COR-L47 (cell line): ENCODE measurements at places on chromosomes 1 and 21.

- no peak for DNase-seq
Measured at GRCh38 chr1:1080122-1080757, 6.1 kb upstream of the RNF223 start.

DNA sequence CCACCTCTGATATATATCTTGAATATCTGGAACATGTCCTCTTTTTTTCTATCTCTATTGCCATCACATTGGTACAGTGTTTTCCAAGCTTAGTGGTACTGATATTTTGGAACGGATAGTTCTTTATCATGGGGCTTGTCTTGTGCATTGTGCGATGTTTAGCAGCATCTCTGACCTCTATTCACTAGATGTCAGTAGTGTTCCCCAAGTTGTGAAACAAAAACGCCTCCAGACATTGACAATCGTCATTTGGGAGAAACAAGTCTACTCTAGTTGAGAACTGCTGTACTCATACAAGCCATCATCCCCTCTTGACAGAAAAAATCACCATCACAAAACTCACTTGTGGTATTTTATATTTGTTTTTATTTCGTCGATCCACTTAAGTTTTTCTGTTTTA is 79.7 kb upstream of the CHODL start:
- DNase-seq = no peak

DNA sequence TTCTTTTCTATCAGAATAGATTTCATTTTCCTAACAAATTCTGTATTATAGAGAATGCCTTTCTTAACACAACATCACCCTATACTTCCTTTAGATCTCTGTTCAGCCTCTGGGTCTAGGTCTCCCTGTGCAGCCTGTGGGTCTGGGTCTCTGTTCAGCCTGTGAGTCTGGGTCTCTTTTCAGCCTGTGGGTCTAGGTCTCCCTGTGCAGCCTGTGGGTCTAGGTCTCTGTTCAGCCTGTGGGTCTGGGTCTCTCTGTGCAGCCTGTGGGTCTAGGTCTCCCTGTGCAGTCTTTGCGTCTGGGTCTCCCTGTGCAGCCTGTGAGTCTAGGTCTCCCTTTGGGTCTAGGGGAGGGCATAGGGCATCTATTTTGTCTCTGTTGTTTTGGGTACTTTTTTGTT is 59.6 kb upstream of the DIP2A start:
- DNase-seq = no peak

- no peak for DNase-seq
Measured at GRCh38 chr1:198167436-198167934, 10.7 kb downstream of the NEK7 start.

DNA sequence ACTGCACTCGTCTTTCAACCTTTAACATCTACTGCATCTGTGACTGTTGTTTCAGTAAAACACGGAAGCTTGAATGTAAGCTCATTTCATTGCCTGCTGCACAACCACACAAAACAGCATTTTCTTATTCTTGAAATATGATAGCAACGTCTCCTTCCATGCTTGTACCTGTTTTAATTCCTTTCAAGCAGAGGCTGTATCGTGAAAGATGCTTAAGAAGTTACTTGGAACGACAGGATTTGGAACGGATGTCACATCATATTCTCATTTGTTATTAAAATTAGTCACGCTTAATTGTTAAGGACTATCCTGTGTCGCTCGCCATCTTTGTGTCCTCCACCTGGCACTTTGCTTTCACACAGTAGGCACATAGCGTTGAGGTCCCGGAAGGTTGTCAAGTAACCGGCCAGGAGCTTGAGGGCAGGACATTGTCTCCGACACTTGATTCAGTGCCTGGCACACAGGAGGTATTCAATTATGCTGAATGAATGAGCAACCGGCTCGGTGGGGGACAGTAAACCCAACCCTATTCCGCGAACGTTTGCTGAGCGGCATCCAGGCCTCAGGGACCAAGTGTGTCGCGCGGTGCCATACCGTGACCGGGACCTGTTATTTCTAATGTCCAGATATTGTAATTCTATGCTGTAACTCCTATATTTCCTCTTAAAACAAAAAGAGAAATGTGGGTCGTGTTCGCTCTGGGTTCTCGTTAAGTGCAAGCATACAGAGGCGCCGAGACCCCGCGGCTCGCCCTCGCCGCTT is 499 bp upstream of the SH3GLB1 start:
- DNase-seq = peak; percentile 65

- DNase-seq = no peak
Measured at GRCh38 chr21:34869545-34869944, 179.6 kb downstream of the RUNX1 start.

DNA sequence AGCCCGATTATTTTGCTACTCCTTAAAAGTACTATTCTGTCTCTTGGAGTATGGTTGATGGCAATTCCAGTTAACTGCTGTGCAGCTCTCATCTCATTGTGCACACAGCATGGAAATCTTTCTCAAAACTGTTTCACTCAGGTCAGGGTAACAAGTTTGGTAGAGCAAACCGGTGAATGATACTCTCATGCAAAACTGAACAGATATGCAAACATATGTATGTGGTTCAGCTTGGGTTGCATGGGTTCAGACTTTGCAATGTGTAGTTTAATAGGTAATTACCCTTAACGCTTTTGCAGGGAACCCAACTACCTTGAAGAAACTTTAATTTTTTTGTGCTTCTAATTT is 2.2 kb downstream of the GADD45A start:
- no peak for DNase-seq

DNA sequence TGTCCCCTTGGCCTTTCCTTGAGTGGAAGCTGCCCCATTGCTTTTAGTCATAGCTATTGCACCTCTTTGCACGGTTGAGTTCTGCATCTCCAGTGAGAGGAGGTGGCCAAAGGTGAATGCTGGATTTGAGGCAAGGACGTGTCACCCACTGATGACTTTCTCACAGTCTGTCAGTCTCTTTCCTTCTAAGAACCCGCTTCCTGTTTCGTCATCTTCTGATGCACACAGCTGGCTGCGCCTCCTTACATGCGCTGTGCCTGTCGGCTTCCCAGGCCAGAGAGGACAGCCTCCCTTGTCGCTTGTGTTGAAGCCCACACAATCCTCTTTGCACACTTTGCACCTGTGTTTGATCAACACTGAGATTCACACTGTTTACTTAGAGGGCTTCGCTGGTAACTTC is 41.8 kb upstream of the PWP2 start:
- DNase-seq = no peak

DNA sequence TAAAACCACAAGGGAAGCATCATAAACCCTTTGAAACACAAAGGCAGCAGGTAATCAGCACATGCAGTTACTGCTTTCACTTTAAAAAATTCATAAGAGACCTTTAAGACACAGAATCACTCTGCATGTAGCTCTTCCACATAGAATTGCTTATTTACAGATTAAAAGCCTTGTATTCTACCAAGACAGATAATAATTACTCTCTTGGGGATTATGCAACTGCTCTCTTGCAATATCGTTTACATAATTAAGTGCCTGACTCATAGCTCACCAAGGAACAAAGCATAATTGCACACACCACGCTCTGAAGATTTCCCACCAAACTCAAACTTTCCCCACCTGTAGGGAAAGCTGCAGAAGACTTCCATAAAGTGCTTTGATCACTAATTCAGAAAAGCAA is 87.9 kb downstream of the VAV3 start:
- no peak for DNase-seq

DNA sequence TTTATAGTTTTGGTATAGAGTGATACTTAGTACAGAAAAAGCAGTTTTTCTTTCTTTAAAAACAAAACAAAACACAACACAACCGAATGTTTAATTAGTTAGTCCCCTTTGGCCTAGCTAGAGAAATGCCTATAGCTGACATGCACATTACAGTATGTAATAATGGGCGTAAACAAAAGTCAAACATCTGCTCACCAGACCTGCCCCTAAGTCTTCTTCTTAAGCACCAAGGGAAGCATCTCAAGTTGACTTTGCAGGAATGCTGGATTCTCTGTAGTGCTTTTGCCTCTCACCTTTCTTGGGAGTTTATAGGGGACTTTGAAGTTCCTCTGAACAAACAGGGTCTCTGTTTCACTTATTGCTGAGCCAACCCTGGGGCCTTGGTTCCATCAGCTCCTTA is 143.7 kb downstream of the TM2D1 start:
- no peak for DNase-seq

GRCh38 chr21:20998456-20998789 is 214 bp downstream of the NCAM2 start:
- no peak for DNase-seq

DNA sequence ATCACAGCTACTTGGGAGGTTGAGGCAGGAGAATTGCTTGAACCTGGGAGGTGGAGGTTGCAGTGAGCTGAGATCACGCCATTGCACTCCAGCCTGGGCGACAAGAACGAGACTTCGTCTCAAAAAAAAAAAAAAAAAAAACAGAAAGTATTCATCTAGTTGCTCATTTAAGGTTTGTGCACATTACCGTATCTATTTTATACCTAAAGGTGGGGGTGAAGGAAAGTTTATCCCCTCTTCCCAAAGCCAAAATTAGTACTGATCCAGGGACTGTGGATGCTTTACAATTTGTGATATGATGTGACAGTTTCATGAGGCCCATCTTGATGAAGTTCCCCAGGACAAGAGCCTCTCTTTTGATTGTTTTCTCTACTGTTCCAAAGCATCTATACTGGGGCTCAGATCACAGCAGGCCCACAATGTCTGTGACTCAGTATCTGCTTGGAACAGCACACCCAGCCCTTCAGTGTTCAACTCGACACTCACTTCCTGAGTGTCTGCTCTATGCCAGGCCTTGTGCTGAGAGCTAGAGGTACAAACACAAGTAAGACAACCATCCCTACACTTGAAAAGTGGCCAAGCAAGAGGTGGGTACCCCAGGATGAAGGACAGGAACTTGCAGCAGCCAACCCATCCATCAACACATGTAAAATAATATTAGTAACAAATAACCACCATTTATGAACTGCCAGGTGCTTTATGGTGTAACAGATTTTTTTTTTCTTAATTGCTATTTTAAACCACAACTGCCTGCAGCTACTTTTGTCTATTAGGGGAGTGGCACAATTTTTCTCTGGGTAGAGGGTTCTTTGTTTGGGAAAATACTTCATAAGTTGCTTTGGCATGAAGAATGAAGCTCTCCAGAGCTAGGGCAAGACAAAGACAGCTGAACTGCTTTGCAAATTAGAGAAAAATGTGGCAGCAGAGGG is 29.0 kb upstream of the KHDRBS1 start:
- DNase-seq = no peak

- DNase-seq = no peak
Measured at GRCh38 chr1:111097356-111098099, 42.4 kb downstream of the DRAM2 start.

GRCh38 chr1:113109908-113110554 is 37.0 kb downstream of the LRIG2 start:
- DNase-seq = no peak

GRCh38 chr1:29496701-29497100 is 260.4 kb downstream of the PTPRU start:
- no peak for DNase-seq
